ENCODE measurements at places on chromosomes 2 and 18. TPM values are rescaled to one million over a fixed set of nuclear protein-coding genes. Genes with fewer than 3 reads are reported as not detected.

The CRACDL gene
- polyA plus RNA-seq: 2.6 TPM

The SH2D6 gene
- 1.2 TPM for polyA plus RNA-seq

DNA sequence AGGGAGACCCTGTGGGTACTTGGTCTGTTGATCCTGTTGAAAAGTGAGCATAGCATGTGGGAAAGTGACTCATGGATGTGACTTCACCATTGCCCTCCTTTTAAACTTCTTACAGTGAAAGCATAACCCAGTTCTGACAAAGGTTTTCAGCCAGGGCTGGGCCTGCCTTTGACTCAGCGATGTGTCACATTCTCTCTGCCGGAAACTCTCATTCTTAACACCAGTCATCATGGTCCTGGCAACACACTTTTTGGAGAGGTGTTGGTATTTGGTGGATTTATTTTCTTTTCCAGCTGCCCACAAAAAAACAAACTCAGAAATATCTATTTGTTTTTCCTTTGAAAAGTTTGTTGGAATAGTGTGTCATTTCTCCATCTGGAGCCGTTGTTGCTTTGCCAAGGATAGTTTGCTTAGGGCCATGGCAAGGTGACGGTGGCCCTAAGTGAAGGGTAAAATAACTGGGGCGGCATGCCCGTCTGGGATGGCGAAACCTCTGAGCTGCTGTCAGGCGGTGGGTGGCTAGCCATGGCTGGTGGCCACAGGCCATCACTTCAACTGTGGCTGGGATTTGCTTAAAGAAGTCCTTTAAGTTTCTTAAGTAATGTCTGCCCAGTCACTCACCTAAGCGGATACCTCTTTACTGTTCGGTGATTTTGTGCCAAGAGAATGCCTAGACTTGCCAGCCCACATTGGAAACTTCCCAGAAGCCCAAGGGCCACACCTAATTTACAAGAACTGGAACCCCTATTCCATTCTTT lies 123.3 kb downstream of the LTBP1 start:
- DNase-seq: no peak

DNA sequence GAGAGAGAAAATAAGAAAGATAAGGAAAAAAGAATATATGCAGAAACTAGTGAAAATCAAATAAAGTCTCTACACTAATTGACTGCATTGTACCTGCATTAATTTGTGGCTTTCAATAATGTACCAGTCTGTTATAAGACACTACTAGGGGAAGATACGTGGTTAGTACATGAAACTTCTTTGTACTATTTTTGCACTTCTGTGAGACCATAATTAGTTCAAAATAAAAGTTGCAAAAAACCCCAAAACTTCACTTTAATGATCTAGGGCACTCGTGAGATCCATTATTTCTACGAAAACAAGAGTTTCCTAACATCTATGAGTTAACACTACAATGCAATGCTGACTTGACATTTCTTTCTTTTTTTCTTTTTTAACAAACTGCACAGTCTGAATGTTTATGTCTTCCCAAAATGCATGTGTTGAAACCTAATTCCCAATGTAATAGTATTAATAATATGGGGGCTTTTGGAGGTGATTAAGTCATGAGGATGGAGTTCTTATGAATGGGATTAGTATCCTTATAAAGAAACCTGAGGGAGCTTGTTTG lies 162.8 kb upstream of the LRRTM1 start:
- DNase-seq: no peak

GRCh38 chr18:6777509-6777908 lies 48.0 kb downstream of the ARHGAP28 start:
- no peak for DNase-seq

All from renal cortex interstitium (tissue), 15 donors.